Activated T-helper 1 cell treated with anti-CD3 and anti-CD28 coated beads, Interleukin-2, amount 50 U/mL, for 16 hours (primary cell): ENCODE measurements at places on chromosomes 11 and 22.

DNA sequence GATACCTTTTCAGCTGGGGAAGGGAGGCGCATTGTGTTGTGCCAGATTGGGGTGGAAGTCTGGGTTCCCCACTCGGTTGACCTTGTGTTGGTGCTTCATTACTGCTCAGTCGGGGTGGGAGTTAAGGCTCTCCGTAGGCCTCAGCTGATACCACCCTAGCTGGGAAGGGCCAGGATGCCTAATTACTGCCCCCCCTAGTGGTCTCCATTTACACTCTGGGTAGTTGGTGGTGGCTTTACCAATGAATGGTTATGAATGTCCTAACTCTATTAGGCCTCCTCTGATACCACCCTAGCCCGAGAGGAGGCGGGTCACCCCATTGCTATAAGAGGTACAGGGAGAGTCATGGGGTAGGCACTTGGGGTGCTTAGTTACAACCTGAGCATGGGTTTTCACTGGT, 27.5 kb upstream of the HIKESHI start:
- no peak for DNase-seq

GRCh38 chr11:79078456-79078855, 362.4 kb downstream of the TENM4 start:
- no peak for DNase-seq

DNA sequence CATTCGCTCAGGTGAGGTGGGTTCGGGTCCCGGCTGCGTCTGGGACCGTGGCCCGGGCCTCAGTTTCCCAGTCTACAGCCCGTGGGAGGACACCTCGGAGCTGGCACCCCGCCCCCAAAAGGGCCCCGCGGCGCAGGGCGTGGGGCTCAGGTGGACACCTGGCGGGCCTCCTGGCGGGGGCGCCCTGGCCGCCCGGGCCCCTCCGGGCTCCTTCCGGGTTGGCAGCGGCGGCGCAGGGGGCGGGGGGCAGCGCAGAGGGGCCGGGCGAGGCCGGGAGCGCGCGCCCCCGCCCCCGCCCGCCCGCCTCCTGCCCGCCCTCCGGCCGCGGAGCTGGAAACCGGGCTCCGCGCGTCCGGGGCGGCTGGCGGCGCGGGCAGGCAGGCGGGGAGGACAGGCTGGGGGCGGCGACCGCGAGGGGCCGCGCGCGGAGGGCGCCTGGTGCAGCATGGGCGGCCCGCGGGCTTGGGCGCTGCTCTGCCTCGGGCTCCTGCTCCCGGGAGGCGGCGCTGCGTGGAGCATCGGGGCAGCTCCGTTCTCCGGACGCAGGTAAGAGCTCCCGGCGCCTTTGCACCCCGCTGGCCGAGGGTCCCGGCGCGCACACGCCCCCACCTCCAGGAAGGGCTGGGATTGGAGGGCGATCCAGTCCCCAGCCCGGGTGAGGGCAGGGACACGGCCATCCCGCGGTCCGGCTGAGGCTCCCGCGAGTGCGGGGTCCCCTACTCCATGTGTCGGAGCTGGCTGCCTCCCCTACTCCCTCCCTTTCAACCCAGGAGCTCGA, at the start of gene EMID1:
TSS of gene EMID1 (plus strand) at position 303 of the 778 bp plus-strand sequence. CDS start at position 446, 143 bp downstream.
- DNase-seq: no peak

DNA sequence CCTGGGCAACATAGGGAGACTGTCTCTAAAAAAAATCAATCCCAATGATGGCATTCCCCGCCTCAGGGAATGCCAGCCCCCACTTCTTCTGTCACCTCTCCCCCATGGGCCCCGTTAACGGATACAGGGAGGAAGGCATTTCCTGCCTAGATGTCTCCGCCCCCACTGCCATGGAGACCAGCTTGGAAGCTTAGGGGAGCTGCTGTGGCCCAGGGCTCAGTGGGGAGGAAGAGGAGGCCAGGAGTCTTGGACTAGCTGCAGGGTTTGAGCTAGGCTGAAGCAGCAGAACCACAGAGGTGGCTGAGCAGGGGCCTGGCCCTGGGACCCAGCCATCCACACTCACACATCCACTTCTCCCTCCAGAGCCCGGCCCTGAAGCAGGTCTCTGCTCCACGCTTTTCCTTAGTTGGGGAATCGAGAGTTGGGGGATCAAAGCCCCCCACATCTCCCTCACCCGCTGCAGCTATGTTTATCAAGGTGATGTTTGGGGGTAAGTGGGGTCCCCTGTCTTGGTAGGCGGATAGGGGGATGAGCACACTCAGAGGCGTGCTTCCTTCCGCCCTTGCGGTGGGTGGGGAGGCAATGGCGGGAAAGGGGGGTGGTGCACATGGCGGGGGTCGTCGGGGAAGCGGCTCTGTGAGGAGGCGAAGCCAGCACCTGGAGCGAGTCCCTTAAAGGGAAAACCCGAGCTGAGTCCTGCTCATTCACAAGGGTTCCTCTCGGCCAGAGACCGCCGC, at the start of gene C22orf15:
TSS of gene C22orf15 (plus strand) at position 149 of the 737 bp plus-strand sequence. CDS start at position 466, 317 bp downstream.
- DNase-seq: no peak

GRCh38 chr11:26780376-26781085, 58.7 kb upstream of the SLC5A12 start:
- no peak for DNase-seq

DNA sequence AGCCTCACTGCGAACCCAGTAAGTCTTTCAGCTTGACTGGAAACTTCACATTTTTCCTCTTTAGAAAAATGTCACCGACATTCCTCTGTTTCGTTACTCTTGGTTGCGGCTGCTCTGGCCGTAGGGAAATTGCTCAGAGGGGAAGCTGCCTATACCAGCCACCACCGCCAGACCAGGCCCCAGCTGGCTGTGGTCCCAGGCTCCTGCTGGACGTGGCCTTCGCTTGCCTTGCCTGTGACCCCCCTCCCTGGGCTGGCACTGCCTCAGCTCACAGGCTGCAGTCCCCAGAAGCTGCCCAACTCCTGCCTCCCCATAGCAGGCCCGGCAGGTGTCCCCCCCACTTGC, 197.8 kb downstream of the MN1 start:
- no peak for DNase-seq

- DNase-seq: no peak
Observed at GRCh38 chr11:63511048-63511748, 5.3 kb downstream of the LGALS12 start.

- DNase-seq: no peak
Observed at GRCh38 chr11:112348480-112349029, 87.9 kb upstream of the PLET1 start.

DNA sequence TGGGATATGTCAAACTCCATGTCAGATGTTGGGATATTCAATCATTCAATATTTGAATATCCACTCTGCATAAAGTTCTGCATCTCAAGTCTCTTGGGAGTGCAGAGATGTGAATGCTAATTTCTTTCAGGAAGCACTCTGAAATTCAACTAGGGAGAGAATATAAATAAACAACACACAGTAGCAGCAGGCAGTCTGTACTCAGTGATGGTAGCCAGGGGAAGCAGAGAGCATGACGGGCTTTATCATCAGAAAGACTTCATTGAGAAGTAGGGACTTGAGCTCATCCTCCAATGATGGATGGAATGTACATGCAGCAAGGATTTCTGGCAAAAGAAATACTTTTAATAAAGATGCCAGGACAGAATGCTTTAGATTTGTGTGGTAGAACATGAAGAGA, 9.8 kb upstream of the TEAD1 start:
- DNase-seq: no peak

- no peak for DNase-seq
Observed at GRCh38 chr11:128498721-128499245, 88.6 kb downstream of the ETS1 start.

- no peak for DNase-seq
Observed at GRCh38 chr11:87660926-87661660, 514.1 kb downstream of the RAB38 start.

GRCh38 chr11:8732748-8733241, 50.2 kb downstream of the RPL27A start:
- DNase-seq: no peak

GRCh38 chr11:126924376-126925040, 76.1 kb downstream of the KIRREL3 start:
- no peak for DNase-seq

- DNase-seq: no peak
Observed at GRCh38 chr22:27149921-27150543, 492.6 kb downstream of the MIAT start.

- DNase-seq: no peak
Observed at GRCh38 chr22:38865201-38866023, 6.6 kb downstream of the CBX6 start.

DNA sequence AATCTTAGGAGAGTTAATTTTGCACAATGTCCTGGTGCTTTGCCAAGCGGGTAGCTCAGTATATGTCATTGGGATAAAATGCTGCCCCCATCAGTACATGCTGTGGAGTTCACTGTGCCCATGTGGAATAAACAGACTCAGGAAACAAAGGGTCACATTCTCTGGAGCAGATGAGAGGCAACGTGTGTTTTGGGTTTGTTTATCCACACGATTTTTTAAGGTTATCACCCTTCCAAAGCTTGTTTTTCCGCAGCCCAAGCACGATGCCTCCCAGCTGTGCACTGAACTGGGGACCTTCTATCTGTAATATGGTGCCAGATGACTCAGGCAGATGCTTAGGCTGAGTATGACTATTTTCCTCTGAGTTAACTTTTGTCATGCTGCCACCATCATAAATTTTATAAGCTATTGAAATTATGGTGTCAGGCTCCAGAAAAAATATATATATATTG, 6.5 kb downstream of the OR4D6 start:
- DNase-seq: no peak

DNA sequence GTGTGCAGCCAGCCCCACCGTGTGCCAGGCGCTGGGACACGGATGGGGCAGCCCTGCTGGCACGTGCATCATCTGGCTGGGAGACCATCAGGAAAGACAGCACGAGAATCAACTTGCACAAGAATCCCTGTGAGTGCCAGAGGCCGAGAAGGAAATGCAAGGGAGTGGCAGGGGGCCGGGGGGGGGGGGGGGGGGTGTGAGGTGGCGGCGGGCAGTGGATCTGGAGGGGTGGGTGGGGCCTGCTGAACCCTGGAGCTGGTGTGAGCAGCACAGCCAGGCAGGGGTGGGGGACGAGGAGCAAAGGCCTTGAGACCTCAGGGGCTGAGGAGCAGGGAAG, 14.0 kb upstream of the FLRT1 start:
- no peak for DNase-seq

DNA sequence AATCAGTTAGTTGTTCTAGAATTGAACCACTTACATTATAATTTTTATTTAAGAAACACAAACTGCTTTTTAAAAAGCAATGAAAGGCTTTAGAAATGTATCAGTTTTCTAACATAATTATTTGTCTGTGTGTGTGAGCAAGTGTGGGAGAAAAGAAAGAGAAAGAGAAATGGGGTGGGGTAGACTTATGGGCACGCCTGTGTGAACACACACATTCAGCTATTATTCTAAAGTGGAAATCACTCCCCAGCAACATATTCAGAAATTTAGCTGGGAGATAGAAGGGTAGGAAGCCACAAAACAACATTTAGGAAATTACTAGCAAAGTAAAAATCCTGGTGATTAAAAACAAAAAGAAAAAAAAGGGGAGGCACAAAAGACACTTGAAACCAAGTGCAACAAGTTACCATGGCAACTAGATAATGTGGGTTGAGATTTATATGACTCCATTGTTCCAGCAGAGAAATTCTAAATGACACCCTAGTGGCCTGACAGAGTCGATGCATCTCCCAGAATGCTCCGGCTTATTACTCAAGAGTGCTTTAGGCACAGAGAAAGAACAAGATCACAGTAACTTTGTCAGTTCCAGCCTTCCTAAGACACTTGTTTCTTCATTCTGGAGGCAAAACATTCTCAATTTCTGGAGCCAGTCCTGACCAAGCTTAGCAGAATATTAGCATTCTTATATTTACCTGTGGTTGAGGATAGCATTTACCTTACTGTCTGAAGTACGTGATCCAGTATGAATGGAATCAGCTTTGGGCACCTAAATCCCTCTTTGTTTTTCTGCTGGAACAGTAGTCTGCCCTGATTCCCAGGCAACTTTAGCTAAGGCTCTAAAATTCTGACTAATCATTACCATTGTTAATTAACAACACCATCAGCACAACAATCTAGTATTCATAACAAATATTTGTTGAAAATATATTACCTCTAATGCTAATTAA, 444.4 kb downstream of the DLG2 start:
- DNase-seq: no peak

- no peak for DNase-seq
Observed at GRCh38 chr11:16186680-16187079, 169.7 kb downstream of the SOX6 start.

GRCh38 chr11:65131417-65131776, 2.9 kb downstream of the SYVN1 start:
- DNase-seq: no peak

- DNase-seq: no peak
Observed at GRCh38 chr11:1873048-1873812, 18.5 kb downstream of the PRR33 start.

GRCh38 chr11:120985718-120986569, 38.0 kb upstream of the TBCEL start:
- DNase-seq: no peak

DNA sequence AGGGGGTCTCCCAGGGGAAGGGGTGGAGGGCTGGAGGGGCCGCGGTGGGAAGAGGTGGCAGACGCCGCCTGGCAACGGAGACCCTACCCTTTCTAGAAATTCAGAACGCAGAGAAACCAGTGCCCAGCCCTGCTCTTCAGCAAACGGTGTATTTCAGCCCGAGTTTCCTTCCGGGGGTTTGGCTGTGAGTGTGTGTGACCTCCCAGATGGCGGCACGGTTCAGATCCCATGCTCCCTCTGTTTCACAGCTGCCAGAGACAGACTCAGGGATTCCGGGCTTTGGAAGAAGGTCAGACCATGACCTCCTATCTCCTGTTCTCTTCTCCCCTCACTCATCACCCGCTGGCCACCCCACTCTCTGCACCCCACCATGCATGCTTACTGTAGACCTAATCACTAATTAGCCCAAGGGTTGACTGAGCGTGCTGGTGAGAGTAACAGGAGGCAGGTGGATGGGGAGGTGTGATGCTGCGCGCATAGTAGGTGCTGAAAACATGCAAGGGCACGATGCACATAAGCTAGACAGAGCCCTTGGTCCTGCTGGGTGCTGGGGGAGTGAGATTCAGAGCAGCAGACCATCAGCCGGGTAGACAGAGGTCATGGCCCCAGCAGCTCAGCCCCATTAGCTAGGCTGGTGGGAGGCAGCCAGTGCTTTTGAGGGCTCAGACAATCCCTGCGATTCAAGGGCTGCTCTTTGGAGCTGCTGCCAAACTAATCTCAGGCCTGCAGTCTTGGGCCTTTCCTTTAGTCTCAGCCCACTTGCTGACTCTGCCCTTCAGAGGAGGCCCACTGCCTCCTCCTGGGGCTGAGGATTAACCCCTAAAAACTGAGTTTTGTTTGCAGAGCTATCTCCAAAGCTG, 256.5 kb upstream of the CADM1 start:
- DNase-seq: no peak

GRCh38 chr11:11923828-11924227, 82.1 kb downstream of the USP47 start:
- no peak for DNase-seq

DNA sequence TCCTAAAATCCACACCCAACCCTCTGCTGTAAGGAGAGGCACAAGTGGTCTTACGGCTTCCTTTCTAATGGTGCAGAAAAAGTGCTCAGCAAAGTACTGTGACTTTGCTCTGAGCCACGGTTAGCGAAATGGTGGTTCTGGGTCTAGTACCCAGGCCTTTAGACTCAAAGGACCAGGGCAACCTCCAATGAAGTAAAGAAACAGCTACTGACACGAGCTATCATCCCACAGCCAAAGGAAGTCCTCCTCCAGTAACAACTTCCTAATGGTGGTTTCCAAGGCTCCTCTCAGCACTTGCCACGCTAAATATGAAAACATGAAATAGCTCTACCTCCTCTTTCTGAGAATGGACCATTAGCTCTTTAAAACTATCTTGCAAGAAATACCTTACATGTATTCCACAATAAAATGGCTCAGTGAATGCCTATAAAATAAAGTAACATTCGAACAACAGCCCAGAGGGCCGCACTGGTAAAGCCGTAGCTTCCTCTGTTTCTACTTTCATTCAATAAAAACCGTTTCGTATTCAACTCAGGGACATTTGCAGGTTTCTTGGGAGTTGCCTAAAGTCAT, 122.4 kb downstream of the ETS1 start:
- DNase-seq: no peak
